COR-L47 (cell line): ENCODE measurements at places on chromosomes 13 and 19.
A peak's percentile ranks its signal among the peaks of the same experiment; 100 is the strongest.

- DNase-seq: no peak
Observed at GRCh38 chr13:21929400-21929799, 258.5 kb downstream of the FGF9 start.

GRCh38 chr13:77470986-77471385 lies 64.5 kb upstream of the SCEL start:
- no peak for DNase-seq

DNA sequence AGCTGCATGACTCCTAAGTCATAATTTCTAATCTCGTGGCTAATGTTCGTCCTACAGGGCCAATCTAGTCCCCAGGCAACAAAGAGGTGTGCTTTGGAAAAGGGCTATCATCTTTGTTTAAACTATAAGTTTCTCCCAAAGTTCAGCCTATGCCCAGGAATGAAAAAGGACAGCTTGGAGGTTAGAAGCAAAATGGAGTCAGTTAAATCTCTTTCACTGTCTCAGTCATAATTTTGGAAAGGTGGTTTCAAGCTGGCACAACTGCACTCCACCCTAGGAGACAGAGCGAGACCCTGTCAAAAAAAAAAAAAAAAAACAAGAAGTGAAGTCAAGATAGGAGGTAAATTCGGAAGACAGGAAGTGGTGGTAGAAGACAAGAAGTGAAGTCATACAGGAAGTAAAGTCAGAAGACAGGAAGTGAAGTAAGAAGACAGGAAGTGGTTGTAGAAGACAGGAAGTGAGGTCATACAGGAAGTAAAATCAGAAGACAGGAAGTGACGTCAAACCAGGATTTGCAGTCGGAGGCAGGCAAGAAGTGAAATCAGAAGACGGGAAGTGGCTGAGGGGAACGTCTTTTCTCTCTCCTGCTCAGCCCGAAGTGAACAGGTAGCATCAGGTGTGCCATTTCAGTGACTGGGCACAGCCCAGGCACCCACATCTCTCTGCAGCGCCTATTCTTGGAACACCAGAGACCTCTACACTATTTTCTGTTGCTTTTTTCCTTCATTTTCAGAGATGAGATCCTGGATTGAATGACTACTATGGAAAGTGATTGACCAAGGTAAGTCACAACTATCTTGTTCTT lies 32.2 kb downstream of the GP6 start:
- DNase-seq: peak; percentile 23

DNA sequence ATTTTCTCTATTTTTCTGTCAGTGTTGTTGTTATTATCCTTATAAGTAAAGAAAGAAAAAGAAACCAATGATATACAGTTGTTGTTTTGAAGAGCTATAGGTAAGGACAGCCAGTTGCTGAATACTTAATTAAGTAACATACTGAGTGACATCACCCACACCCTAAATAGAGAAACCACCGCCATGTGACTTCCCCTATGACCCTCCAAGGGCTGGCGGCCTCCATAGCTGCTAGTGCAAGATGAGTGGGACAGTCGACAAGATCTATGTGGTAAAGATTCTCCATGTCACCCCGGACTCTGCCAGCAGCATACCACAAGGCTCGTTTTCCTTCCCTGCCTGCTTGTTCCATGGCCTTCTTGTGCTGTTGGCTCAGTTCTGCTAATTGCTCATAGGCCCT lies 221.1 kb downstream of the DNAJC15 start:
- no peak for DNase-seq

GRCh38 chr13:88649855-88650254 lies 978.7 kb downstream of the SLITRK5 start:
- DNase-seq: no peak
